ENCODE measurements at places on chromosomes 2 and 18. TPM values are rescaled to one million over a fixed set of nuclear protein-coding genes. Genes with fewer than 3 reads are reported as not detected.

LRRC30 gene
- not detected for total RNA-seq

CCL20 gene
- 2.3 TPM for total RNA-seq

SERPINB12 gene
- not detected for total RNA-seq

HAAO gene
- total RNA-seq, result not detected

DNA sequence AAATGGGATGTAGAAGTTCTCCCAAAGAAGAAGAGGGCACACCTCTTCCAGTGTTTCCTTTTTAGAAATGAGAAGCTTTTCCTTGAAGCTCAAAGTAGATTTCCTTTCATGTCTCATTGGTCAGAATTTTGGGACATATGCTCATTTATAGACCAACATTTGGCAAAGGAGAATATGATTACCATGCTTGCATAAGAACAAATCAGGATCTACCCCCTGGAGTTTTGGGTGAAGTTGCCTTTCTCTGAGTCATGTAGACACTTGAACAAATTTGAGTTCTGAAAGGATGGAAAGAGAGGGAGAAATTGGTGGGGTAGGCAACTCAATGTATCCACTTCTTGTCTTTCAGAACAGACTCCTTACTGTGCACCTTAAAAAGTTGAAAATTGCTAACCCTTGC is 409.0 kb downstream of the SLC4A3 start:
- no peak for DNase-seq

DNA sequence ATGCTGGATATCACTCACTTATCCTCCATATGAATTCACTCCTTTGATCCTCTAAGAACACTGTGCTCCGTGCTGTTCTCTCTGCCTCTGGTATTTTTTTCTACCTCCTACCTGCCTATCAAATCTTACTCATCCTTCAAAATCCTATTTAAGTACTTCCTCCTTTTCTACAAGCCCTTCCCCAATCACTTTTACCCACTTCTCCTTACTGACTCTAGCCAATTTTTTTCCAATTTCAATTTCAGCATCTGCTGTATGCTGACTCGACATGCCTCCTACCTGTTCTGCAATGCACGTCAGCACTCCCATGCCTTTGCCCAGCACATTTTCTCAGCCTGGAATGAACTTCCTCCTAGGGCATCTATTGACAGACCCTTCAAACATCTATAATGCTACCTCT is 37.3 kb upstream of the LNPK start:
- DNase-seq, result no peak

DNA sequence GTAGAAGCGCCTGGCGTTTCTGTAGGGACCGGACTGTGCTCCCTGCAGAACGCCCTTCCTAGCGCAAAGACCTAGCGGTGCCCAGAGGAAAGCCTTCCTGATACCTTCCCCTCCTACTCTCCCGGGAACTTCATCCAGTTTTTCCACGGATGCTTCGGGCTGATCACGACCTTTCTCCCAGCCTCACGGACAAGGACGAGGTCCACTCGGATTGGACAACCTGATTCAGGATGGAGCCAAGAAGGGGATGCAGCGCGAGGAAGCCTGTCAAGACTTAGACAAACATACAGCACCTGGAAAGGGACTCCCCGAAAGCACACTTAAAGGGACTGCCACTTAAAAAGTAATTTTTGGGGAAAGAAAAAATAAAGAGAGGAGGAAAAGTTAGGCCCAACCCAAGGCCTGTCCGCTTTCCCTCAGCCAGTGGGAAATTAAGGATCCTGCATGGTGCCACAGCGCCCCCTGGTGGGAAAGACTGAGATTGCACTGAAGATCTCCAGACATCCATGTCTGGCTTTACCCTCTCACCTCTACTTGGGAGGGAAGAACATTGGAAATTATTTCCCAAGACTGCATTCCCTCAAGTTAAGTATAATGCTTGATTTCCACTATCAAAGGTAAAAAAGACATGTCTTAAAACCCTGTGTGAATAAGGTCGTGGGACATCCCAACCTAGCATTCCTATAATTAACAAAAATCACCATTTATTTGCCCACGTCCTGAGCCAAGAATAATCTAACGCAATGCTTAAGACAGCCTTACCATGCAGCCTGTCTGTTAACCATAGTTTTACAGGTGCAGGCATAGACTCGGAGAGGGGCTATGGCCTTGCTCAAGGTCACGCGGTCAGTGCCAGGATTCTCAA is 13.4 kb upstream of the COPS8 start:
- DNase-seq, result peak; percentile 70

GRCh38 chr2:174632841-174633622 is 35.4 kb upstream of the WIPF1 start:
- peak; percentile 63 for DNase-seq

DNA sequence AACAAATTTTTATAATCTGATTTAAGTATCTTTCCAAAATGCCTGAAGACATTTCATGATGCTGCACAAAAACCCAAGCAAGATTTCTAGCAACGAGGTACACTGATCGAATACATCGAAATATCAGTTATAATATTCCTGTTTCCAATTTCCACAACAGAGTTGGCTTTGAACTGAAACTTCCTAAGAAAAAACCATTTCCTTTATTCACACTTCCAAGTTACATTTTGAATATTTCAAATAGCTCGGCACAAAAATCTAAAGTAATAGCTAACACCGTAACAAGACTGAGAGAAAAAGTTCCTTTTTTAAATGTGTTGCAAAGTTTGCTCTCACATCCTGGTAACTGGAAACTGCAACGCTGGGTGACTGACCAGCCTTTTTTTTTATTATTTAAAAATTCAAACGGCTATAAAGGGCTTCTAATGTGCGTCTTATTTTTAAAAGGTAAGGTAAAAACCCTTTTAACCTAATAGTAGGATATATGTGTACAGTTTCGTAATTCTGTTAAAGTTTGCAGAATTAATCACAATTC is 1.7 kb downstream of the HNRNPLL start:
- DNase-seq, result no peak

- DNase-seq, result no peak
These were observed 533.8 kb downstream of the ADCYAP1 start for GRCh38 chr18:1438458-1438910.

GRCh38 chr2:239201884-239202283 is 198.9 kb downstream of the HDAC4 start:
- no peak for DNase-seq

- no peak for DNase-seq
These were observed 40.0 kb downstream of the SH3BP4 start for GRCh38 chr2:234991793-234992192.

DNA sequence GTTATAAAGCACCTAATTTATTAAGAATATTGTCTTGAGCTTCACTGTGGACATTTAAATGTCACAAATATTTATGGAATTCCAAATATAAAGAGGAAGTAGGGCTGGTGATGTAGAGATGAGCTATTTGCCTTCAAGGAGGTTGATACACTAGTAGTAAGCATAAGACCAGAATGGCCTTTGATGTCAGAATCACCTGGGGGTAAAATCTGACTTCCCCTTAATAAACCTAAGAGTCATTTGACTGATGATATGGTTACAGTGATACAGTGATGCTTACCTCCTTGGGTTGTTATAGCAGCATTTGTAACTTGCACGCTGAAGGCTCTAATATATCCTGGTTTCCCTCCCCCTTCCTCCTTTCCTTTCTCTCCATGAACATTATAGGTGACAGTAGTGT is 143.7 kb downstream of the CERS6 start:
- DNase-seq, result no peak

- DNase-seq, result no peak
These were observed 118.1 kb upstream of the FN1 start for GRCh38 chr2:215553946-215554345.
